NCI-H1694 treated with DMSO at 0.1 percent for 48 hours (cell line): ENCODE measurements at places on chromosomes 1 and 21.

- no peak for DNase-seq
Observed at GRCh38 chr1:91814448-91814847, 71.5 kb downstream of the TGFBR3 start.

DNA sequence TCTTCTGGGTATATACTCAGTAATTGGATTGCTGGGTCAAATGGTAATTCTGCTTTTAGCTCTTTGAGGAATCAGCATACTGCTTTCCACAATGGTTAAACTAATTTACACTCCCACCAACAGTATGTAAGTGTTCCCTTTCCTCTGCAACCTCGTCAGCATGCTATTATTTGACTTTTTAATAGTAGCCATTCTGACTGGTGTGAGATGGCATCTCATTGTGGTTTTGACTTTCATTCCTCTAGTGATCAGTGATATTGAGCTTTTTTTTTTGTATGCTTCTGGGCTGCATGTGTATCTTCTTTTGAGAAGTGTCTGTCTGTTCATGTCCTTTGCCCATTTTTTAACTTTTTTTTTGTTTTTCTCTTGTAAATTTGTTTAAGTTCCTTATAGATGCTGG lies 279.4 kb downstream of the PTGER3 start:
- DNase-seq: no peak

GRCh38 chr1:197320991-197321531 lies 53.0 kb downstream of the CRB1 start:
- DNase-seq: no peak

DNA sequence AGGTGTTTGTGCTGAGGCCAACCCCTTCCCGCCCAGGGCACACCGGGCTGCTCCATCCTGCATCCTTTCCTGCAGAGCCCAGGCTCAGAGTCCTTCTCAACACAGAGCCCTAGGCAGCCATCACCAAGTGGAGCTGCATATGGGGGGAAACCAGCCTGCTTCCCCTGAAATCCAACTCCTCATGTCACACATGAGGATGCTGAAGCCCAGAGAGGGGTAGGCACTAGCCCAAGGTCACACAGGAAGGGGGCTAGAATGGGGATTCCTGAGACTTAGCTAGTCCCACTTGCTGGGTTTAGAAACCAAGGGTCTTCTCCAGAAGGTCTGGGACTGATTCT lies 5.5 kb upstream of the TNFRSF1B start:
- no peak for DNase-seq

GRCh38 chr1:229844675-229845074 lies 218.6 kb downstream of the URB2 start:
- DNase-seq: no peak

- DNase-seq: no peak
Observed at GRCh38 chr1:88787023-88787903, 103.2 kb downstream of the PKN2 start.

DNA sequence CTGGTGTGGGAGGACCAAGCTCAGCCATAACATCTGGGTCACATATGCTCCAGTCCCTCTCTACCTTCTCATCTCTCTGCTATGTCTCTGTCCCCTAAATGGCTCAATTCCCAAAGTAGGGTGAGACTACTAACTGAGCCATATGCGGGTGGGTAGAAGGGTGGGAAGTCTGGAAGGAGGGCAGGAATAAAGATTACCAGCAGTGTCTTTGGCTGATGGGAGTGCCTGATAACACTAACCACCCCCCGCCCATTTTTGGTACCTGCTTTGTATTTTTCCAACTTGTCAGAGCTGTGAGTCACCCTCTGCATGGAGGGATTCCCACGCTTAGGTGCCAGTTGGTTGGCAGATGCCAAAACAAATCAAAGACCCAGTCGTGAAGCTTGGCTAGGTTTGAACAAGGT lies 14.9 kb upstream of the SSBP3 start:
- DNase-seq: no peak

DNA sequence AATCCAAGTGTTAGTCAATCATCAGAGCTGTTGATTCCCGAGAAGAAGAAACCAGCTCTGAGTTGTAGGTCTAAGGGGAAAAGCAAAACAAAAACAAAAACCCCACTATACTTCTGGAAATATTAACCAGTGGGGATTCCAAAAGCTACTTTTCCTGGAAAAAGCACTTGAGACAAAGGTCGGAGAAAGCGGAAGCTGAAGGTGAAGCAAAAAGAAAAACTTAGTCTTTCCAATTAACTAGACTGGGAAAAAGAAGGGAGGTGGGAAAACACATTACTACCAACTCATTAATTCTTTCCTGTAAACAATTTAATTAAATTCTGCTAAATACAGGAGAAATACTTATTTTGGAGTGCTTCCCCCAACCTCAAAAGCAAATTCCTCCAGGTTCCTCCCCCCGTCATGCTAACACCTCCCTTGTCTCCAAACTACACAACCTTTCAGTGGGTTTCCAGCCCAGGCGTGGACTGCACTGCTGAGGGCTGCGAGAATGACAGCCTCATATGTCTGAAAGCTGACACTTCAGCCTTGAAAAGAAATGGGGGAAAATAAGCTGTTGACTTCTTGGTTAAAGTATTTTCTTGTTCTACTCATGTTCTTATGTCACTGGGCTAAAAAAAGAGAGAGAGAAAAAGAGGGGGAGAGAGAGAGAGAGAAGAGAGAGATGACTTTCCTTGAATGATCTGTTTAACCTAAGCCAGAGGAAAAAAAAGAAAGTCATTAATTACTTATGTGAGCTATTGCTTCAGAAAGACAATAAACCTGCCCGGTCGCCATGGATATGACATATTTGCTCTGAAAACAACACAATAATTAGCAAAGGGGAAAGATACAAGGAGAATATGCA lies 5.1 kb downstream of the CASZ1 start:
- DNase-seq: no peak

GRCh38 chr21:46027851-46028493 lies 46.4 kb downstream of the COL6A1 start:
- no peak for DNase-seq

GRCh38 chr1:228142701-228143136 lies 2.6 kb downstream of the GUK1 start:
- DNase-seq: no peak

DNA sequence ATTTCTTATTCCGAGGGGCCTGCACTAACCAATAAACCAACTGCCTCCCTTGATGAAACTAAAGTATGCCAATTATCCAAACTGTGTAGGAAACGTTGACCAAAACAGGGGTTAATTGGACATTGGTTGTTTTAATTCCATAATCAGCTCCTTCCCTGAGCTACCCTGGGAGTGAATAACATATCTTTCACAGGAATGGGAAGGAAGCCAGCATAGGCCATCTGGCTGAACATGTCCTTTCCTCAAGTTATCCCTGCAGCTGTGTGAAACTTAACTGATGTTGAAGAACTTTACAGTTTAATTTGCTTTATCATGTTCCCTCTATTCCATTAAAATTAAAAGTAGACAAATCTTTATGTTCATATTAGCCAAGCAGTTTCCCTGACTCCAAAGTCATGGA lies 75.4 kb downstream of the NRIP1 start:
- no peak for DNase-seq

GRCh38 chr1:75334876-75335389 lies 200.7 kb downstream of the LHX8 start:
- no peak for DNase-seq

GRCh38 chr1:90220941-90221693 lies 226.2 kb downstream of the ZNF326 start:
- DNase-seq: no peak

DNA sequence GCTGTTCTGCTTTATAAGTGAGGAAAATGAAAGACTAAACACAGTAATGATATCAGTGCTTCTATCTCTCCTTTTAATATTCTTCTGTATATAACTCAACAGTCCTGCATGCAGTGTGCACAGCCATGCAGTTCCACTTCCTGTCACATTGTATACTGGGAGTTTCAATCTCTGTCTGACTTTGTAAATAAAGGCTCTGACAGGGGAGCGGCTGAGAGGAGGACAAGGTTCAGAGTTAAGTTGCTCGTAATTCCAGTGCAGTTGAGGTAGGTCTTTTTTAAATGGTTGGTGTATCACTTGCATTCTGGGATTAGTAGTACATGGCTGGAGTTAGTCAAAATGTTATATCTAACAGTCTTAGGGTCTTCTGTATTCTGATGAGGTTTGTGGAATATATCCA lies 264.5 kb downstream of the OLFM3 start:
- no peak for DNase-seq

GRCh38 chr1:56584910-56585528 lies 5.7 kb upstream of the PLPP3 start:
- peak; percentile 66 for DNase-seq

GRCh38 chr1:206851341-206852010 lies 13.9 kb upstream of the IL20 start:
- no peak for DNase-seq

- DNase-seq: no peak
Observed at GRCh38 chr1:56073206-56073605, 506.2 kb downstream of the PLPP3 start.

DNA sequence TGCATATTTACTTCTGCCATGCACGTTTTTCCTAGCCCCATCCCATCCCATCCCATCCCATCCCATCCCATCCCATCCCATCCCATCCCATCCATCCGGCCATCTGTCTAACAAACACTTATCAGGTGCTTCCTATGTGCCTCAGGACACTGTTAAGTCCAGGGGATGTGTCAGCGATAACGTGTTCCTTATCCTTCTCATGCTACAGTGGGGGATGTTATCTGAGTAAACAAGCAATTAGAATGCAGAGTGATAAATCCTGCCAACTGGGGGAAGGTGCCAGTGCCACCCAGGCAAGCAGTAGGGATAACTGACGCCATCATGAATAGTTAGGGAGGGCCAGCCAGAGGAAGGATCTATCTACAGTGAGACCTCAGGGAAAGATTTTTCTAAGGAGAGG lies 304.2 kb downstream of the CAMTA1 start:
- DNase-seq: no peak

DNA sequence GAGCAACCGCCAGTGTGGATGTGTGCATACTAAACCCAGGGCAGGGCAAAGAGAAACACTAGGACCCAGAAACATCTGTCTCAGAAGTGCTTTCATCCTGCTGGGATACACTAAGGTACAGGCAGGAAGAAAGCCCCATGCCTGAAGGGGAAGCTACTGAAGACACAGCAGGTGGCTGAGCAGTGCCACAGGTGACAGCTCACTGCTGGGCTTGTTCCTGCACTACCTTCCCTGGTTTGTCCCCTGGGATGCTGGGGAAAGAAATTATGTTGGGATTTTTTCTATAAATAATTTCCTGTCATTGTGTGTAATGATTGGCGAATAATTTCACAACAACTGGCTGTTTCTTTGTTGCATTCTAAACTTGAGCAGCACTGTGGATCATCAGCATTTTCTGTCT lies 245.3 kb upstream of the RAB4A start:
- no peak for DNase-seq

DNA sequence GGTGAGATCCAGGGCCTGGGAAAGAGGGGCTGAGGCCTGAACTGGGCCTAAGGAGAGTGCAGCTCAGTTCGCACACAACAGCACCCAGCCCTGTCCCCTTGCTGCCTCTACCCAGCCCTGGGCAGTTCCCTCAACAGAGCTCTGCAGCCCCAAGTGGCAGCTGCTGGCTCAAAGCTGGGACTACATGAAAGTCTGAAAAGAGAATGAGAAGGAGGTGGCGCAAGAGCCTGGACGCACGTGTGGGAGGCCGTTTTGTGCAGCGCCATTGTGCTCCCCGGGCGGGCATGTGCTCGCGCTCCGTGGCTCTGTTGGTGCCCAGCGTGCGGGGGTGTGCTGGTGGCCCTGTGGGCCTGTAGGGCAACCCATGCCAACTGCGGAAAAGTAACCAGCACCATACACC lies 10.3 kb downstream of the GPR37L1 start:
- no peak for DNase-seq

DNA sequence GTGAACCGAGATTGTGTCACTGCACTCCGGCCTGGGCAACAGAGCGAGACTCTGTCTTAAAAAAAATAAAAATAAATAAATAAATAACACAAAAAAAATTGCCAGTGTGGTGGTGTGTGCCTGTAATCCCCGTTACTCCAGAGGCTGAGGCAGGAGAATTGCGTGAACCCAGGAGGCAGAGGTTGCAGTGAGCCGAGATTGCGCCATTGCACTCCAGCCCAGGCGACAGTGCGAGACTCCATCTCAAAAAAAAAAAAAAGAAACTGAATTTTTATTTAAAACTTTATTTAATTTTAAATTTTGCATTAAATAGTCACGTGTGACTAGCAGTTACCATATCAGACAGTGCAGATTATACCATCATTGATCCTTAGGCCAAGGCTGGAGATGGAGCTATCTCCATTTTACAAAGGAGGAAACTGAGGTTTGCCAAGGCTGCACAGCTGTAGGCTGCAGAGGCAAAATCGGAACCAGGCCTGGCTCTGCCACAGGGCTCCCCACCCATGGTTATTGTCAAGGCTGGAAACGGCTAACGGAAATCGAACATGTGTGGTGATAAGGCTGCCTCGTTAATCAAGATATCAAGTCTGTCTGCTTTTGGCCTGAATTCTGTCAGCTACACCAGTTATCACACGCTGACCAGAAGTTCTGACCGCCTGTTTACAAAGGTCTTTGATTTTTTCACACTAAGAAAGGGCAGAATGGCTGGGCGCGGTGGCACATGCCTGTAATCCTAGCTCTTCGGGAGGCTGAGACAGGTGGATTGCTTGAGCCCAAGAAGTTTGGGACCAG lies 20.5 kb downstream of the HSPG2 start:
- no peak for DNase-seq

DNA sequence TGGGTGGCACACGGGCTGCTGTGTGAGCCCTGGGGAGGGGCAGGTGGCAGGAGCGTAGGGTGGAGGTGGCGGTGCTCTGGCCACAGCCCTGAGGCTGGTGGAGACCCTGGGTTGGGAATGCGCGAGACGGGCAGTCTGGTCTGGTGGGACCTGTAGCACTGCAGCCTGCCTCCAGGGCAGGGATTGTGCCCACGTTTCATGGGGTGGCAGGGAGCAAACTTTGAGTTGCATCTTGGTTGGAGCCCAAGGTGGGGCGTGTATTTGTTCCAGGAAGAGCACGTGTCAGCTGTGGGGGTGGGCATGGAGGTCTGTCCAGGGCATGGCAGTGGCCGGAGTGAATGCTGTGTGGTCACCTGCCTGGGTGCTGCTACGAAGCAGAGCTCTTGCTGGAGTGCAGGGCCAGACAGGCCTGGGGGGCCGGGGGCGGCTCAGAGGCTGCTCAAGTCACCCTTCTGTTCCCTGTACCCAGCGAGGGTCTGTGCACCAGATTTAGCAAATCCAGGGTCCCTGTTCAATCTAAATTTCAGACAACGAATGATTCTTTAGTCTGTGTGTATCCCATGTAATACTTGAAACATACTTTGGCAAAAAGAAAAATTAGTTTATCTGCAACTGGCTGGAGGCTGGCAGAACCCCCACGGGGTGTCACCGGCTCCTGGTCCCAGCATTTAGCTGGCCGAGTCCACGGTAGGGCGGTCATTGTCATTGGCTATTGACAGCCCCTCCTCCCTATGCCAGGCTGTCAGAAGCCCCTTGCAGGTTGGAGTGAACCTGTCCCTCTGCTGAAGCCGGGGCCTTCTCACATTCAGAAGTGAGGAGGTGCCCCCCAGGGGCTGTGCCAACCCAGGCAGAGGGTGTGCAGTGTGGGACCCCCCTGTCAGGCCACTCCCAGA lies 27.3 kb downstream of the KRTAP10-1 start:
- no peak for DNase-seq
